ENCODE measurements at places on chromosomes 6 and 20. TPM values are rescaled to one million over a fixed set of nuclear protein-coding genes. Genes with fewer than 3 reads are reported as not detected.

PNLDC1 gene
- 0.71 TPM for total RNA-seq

MCCD1 gene
- not detected for total RNA-seq

GSTA1 gene
- not detected for total RNA-seq

BMP2 gene
- 4.5 TPM for total RNA-seq

SLC2A10 gene
- 24.9 TPM for total RNA-seq

SIRPA gene
- 28.3 TPM for total RNA-seq

OR2B6 gene
- 1.5 TPM for total RNA-seq

SPATS1 gene
- total RNA-seq: not detected

CLDN20 gene
- total RNA-seq: not detected

SLC22A2 gene
- total RNA-seq: not detected

GLP1R gene
- 4.8 TPM for total RNA-seq

AVP gene
- not detected for total RNA-seq

EDN1 gene
- 24.7 TPM for total RNA-seq

SPATA25 gene
- total RNA-seq: 5.8 TPM

MCM9 gene
- 17.3 TPM for total RNA-seq

ZSCAN12 gene
- 5.2 TPM for total RNA-seq

HNF4A gene
- total RNA-seq: 41.1 TPM

Data from Calu3 (cell line).